Esophagus squamous epithelium (tissue), 5 donors: ENCODE measurements at places on chromosomes 16 and 17.

DNA sequence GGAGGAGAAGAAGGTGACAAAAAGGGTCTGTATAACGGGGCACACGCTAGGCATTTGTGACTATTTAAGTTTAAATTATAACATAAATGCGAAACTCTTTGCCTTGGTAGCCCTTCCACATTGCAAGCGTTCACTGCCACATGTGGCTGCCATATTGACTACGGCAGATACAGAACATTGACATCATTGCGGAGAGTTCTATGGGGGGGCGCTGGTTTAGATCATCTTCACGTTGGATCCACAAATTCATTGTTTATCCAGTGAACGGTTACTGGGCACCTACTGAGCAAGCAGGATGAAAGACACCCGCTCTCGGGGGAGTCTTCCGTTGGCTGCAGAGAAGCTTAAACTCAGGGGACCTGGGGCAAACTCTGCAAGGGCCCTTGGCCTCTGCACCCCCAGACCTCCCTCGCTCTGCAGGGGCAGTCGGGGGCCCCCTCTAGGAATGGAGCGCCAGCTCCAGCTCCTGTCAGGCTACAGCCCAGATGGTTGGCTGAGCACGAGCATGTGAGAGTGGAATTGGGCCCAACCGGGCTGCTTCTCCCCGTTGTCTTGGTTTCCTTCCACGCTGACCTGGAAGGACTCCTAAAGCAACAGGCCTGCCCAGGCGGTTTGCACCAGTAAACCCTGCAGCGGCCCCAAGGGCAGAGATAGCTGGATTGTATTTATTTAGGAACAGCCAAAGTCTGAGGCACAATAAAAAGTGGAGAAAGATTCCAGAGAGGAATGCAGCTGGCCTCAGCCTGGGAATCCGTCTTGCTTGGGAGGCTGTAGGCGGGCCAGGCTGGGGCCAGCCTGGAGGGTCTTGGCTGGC lies 172.2 kb downstream of the SEC14L1 start:
- DNase-seq, result no peak

DNA sequence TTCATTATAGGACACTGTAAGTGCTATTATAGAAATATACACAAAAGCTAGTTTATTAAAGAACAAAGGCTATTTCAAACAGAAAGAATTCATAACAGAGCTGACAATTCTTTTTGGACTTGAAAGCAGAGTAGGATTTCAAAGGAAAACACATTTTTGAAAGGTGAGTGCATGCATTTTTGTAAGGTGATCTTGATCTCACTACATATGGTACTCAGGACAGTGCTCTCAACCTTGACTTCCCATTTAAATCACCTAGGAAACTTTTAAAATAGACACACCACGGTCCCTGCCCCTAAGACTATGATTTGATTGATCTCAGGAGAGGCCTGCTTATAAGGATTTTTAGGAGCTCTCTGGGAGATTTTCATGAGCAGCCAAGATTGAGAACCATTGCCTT lies 1362.0 kb downstream of the CDH8 start:
- no peak for DNase-seq

- DNase-seq, result no peak
These were observed 1.5 kb upstream of the KRTAP3-1 start for GRCh38 chr17:41010441-41010840.

DNA sequence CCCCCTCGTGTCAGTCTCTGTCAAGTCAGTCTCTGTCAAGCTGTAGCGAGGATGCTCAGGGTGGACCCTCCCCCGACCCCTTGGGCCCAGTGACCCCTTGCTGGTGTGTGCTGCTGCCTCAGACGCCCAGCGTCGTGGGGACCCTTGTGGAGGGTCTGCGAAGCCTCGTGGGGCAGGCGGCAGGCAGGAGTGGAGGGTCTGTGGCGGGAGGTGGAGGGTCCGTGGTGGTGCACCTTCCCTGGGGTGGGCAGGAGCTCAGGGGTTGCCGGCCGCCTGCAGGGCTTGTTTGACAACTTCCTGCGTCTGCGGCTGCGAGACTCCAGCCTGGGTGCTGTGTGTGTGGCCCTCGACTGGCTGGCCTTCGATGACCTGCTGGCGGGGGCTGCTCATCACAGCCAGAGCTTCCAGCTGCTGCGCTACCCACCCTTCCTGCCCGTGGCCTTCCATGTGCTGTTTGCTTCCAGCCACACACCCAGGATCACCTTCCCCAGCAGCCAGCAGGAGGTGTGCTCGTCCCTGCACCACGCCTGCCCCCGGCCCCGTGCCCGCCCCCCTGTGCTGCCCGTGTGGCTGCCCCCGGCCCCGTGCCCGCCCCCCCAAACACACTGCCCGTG lies 5.6 kb downstream of the GNG13 start:
- DNase-seq, result no peak

DNA sequence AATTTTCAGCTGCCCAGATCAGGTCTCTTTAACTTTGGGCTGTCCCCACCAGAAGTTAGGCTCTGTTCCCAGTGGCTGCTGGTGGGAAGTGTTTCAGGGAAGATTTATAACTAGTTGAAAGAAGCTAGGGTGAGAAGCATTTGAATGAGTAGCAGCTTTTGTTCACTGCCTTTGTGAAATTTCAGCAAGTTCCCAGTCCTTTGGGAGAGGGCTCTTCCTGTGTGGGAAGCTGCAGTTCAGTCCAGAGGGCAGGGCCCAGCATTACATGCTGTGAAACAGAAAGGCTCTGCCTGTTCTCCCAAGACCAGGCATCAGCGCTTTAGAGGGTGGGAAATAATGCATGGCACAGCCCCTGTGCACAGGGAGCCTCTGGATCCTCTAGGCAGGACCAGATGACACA lies 17.8 kb downstream of the PROCA1 start:
- no peak for DNase-seq

- DNase-seq, result no peak
These were observed 62.9 kb downstream of the SPECC1 start for GRCh38 chr17:20071824-20072691.

DNA sequence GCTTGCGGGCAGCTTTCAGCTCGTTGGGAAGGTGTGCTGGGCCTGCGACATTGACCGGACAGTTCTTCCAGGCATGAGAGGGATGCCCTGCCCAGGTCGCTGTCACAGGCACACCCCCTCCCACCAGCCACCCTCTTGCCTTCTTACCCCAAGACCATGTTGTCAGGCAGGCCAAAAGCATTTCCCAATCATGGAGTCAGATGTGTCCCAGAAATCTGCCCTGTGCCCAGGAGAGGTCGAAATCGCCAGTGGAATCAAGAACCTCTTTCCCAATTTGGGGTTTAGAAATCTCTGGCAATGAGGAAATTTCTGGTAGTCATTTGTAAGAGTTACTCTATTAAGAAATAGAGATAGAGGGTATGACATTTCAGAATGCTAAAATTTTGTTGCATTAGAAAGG lies 177.1 kb downstream of the RAB11FIP4 start:
- DNase-seq, result no peak

GRCh38 chr17:6571452-6571781 lies 15.1 kb upstream of the PITPNM3 start:
- no peak for DNase-seq

DNA sequence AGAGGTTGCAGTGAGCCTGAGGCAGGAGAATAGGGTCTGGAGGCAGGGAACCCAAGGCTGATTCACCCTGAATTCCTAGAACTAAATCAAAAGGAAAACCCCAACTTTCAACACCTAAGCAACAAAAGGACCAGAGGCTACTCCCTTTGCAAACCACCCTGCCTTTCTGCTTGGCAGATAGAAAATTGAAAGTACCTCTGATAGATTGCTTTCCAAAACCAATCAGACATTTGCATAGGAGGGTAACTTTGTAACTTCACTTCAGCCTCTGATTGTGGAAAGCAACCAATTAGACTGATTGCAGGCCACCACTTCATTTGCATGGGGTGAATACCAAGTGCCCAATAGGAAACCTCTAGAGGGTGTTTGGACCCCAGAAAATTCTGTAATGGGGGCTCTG lies 10.9 kb upstream of the TMEM98 start:
- DNase-seq, result no peak

DNA sequence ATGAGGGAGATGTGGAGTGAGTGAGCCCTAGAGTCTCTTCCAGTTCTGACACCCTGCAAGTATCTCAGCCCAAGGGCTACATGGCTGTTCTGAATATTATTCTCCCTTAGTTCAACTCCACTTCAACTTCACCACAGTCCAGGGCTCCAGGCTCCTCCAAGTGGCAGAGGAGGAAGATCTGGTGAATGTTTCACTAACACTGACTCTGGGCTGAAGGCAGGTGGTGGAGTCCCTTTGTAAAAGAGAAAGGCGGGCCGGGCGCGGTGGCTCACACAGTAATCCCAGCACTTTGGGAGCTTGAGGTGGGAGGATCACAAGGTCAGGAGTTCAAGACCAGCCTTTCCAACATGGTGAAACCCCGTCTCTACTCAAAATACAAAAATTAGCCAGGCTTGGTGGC lies 13.6 kb downstream of the CCDC92B start:
- DNase-seq, result no peak

DNA sequence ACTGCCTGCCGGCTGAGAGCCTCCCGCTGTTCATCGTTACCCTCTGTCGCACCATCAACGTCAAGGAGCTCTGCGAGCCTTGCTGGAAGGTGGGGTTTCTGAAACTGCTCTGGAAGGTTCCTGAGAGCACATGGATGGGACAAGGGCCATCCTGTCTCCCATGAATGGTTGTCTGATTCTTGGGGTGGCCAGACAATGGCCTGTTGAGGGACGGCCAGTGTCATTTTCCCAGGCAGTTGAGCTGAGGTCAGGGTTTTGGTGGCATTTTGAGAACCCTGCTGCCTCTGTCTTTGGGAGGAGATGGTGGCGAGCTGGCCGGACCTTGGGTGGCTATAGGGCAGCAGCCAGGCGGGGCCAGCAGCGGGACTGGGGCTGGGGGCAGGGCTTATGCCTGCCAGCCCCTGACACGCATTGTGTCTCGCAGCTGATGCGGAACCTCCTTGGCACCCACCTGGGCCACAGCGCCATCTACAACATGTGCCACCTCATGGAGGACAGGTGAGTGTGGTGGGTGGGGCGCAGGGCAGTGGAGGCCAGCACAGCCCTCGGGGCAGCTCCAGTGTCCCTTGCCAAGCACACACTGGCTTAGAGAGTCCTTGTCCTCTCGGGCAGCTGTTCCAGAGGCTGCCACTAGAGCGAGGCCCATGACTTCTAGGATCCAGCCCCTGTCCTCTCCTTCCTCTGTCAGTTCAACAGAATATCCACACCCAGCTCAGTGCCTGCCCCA lies 9.1 kb downstream of the TSC2 start:
- DNase-seq, result no peak

- no peak for DNase-seq
These were observed at the start of gene GALK1 for GRCh38 chr17:75764711-75765421. Gene GALK1, minus strand, starts transcription at chr17:75765192. Its CDS starts 56 bp downstream, at chr17:75765136.

DNA sequence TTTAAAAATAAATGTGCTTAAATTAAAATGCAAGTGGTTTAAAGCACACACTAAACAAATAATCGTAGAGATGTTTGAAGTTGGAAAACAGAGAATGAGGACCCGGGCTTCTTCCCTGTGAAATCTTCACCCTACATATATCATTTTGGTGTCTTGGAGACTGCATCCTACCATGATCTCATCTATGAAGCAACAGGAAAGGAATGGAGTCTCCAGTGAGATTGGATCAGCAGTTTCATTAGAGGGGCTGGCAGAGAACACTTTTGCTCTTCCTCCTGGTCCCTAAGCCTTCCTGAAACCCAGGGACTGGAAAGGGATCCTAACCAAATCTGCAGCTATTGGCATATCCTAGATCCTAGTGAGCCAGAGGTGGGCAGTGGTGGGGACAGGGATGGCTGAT lies 85.0 kb downstream of the GRIN2A start:
- no peak for DNase-seq

DNA sequence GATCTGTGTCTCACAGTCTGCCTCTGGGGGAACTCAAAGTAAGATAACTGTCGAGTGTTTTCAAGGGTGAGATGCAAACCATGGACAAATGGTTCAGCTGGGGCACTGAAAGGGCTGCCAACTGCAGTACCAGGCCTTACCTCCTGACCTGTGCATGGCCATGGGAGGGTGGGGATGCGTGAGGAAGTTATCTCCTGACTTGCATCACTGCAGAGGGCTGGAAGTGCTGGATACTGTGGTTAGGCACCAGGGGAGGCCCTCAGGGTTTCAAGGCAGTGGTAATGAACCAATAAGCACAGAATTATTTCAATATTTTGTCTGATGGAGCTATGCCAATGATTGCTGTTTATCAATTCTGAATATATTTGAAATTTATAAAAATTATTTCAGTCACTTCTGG lies 159.2 kb downstream of the CYLD start:
- no peak for DNase-seq

- no peak for DNase-seq
These were observed 179.3 kb upstream of the GOT2 start for GRCh38 chr16:58913456-58913855.

DNA sequence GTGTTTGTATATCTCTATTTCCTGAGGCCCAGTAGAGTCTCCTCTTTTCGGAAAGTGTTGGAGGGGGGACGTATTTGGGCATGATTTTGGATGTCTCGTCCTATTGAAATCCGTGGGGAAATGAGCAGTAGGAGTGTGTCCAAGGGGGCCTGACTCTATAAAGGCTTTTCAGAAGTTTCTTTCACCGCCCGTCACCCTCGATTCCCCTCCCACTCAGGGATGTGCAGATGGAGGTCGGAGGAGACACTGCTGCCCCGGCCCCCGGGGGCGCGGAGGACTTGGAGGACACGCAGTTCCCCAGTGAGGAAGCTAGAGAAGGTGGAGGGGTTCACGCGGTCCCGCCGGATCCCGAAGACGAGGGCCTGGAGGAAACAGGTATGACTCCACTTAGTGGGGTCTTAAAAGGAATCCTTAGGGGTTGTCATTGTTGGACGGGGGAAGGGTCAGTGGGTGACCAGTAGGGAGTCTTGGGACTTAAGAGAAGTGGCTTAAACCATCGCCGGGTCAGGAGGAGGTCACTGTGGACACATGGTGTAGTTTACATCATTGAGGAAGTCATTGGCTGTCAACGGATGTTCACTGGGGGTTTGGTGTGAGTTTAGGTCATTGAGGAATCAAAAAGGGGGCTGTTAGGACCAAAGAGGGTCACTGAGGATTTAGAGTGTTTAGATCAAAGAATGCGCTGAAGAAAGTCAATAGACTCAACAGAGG lies 424 bp downstream of the MON1B start:
- DNase-seq, result no peak

DNA sequence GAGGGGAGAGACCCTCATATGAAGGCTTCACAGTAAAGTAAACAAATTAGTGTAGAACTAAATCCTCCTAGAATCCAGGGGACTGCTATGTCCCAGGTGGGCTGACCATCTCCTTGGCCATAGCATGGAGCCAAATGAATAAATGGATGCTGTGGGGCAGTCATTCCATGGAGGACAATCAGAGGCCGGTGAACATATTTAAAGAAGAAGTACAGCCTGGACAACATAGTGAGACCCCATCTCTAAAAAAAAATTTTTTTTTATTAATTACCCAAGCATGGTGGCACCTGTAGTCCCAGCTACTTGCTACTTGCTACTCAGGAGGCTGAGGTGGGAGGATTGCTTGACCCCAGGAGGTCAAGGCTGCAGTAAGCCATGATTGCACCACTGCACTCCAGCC lies 5.3 kb upstream of the CBFB start:
- DNase-seq, result no peak

DNA sequence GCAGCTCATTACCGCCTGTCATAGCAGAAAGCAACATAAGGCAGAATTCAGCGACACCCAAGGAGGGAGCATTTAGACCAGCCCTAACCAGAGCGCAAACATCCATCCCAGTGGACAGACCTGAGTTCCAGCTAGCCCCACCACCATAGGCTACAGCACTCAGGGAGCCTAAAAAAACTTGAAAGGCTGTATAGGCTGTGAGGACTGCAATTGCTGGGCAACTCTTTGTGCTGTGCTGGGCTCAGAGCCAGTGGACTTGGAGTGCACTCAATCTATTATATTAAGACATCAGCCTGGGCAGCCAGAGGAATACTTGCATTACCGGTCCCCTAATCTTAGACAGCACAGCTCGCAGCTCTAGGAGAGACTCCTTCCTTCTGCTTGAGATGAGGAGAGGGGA lies 207.3 kb downstream of the KIF2B start:
- no peak for DNase-seq
